ENCODE measurements at places on chromosomes 4 and X.
A peak's percentile ranks its signal among the peaks of the same experiment; 100 is the strongest.

DNA sequence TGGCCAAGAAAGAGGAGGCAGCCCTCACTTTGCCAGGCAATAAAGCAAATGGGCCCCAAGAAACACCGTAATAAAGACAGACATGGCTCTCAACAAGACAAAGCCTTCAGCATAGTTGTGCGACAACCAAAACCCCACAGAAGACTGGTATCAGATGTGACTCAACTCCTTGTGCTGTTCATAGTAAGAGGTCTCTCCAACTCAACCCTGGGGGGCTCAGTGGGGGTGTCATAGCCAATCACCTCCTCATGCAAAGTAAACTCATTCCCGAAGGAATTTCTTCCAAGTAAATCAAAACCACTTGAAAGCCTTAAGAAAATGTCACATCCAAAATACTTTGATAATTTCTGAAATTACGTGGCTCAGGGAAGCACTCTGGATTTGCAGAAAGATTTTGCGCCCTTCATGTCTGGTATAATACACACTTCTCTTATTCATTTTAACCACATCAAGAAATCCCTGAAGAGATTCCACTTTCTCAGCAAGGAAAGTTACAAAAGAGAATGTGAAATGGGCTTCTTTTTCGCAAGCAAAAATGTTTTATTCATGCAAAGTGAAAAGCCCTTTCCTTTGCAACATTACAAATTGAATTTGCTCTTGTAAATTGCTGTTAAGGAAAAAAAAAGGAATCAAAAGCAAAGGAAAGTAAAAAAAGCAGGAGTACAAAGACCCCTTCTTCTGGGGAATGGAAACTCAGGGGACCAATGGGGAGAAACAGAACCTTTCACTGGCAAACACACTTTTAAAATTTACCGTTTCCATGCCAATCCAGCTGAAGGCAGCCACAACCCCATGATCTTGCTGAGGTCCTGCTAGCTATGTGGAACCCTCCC is 137.4 kb downstream of the NSUN7 start:
- peak; percentile 42 for DNase-seq

GRCh38 chr4:8073206-8073863 is 85.3 kb downstream of the ABLIM2 start:
- DNase-seq, result no peak

DNA sequence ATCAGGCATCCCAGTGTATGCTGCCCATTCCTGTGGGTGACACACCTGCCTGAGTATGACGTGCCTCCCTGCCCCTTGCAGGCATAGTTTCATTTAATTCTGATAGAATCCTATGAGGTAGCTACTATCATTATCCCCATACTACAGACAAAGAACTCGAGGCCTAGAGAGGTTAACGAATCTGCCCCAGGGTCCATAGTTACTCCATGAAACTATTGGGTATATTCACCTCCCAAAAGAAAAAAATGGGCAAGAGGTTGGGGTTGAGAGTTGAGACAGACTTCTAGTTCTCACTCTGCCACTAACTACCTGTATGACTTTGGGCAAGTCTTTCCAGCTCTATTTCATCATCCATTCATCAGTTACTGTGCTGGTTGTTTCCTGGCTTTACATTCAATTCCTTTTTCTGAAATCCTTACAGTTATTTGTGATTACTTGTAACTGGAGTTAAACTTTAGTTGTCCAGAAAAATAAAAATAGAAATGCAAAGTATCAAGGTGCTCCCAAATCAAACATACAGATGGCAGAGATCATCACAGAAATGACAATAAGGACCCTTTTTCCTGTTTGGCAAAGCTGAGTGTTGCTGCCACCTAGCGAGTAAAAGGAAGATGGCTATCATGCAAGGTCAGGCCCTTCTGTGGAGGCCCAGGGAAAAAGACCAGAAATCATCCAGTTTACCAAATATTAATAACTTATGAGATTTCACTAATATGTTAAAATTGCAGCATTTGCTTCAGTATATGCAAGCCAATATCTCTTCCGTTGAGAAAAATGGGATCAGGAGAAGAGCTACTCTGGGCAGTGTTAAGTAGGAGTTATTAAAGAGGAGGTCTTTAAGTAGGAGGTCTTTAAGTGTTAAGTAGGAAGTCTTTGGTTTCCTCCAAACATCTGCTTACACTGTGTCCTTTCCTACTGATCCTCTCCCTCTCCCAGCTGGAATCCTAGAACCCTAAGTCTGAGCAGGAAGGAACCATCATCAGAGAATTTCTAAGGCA is 17.1 kb upstream of the MAP7D3 start:
- DNase-seq, result peak; percentile 58

DNA sequence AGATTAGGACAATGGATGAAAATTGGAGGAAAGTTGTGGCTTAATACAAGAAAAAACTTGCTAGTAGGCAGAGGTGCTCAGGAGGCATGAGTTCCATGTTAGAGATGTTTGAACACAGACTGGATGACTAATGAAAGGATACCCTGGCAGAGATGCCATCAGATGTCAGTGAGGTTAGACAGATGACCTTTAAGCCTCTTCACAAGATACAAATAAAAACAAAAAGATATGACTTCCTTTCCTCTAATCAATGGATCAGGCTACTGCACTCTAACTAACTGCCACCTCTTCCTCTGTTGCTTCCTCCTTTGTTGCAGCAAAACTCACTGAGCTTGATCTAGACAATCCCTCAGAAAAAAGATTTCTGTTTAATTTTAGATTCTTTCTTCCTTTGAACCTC is 14.7 kb downstream of the STAP1 start:
- no peak for DNase-seq

DNA sequence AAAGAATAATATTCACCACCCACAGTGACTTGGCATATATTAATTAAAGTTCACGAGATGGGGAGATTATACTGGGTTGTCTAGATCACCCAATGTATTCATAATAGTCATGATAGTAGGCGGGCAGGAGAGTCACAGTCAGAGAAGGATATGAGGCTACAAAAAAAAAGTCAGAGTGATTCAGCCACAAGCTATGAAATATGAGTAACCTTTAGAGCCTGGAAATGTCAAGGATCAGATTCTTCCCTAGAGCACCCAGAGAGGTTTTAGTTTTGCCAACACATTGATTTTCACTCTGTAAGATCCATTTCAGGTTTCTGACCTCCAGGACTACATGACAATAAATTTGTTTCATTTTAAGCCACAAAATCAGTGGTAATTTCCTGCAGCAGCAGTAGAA is 501.9 kb downstream of the GABRG1 start:
- DNase-seq, result no peak

- no peak for DNase-seq
Measured at GRCh38 chr4:14529653-14530052, 472.6 kb upstream of the CPEB2 start.

DNA sequence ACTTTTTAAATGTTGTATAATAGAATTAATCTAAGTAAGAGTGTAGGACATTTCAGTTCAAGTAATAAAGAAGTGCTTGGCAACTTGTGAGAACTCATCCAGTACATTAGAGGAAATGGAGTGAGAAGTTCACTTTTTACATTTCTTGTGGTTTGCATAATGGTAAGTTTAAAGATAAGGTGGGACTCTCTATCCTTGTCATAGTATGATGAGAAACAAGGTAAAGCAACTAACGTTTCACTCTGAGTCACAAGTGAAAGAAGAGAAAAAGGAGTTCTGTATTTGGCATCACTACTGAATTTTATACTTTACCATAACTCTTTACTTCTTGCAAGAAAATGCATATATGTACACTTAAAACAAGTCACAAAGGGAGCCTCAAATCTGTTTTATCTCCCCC is 219.4 kb downstream of the SLC4A4 start:
- no peak for DNase-seq
